GM12864 (cell line): ENCODE measurements at places on chromosomes 4 and X.
A peak's percentile ranks its signal among the peaks of the same experiment; 100 is the strongest.

GRCh38 chrX:116357329-116357728, 79.1 kb upstream of the SLC6A14 start:
- DNase-seq, result no peak

DNA sequence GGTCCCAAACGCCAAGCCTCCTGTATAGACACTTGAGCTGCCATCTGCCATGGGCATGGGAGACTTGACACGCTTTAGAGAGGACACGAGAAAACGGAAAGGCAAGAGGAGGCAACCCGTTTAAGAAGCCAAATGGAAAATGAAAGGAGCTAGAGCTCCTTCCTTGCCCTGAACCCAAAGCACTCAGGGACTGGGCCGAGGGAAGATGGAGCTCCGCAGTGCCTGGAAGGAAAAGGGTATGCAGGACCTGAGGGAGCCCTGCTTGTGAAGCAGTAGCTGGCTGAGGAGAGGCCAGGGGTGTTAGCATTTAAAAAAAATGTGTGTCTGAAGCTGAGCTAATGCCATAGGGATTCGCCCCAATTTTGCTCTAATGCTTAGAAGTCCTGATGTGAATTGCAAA, 15.1 kb downstream of the MCF2 start:
- no peak for DNase-seq

DNA sequence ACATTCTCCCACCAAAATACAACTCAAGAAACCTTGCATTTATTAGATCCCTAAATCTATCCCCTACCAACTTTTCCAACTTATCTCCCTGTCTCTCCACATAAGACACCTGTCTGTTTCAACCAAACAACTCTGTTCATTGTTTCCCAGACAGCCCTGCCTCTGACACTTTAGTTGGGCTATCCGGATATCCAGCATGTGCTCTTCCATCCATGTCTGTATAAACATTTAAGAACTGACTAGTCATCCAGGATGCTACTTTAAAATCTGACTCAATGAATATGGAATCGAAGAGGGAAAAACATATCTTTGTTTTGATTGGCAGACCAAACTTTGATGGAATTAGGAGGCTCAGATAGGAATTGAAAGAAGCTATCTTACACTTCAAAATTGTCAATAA, 143.2 kb upstream of the DCAF8L1 start:
- DNase-seq, result no peak

DNA sequence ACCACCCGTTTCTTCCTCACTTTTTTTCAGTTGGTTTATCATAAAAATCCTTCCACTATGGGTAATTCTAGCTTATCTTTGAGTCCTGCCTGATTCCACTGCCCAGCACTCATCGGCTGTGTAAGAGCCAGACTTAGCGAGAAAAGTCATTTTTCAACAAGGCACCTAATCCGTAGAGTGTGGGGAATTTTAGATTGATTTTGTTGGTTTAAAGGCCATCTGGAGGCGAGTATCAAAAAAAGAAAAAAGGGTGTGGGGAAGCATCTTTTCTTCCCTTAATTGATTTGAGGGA, 134.4 kb downstream of the TET2 start:
- no peak for DNase-seq

DNA sequence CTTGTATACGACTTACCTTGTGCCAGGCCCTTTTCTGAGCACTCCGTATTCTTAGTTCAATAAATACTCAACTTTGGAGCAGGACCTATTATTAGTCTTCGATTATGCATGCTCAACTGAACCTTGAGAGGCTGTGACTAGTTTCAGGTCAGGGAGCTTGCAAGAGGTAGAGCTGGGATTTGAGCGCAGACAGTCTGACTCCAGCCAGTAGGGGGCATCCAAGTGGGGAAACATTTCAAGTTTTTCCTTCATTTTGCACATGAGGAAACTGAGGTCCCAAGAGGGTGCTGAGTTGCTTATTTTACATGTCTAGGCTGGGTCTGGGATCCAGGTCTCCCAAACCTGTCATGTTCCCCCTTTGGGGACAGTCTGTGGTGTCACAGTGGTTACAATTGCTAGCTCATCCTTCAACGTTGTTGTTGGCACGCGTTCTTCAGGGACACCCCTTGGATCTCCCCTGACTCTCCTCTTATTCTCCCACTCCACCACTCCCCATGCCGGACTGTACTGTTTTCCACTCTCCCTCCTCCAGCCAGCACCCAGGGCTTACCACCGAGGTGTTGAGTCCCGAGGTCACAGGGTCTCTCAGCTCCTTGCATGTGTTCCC, 6.7 kb upstream of the PRICKLE3 start:
- DNase-seq, result no peak

DNA sequence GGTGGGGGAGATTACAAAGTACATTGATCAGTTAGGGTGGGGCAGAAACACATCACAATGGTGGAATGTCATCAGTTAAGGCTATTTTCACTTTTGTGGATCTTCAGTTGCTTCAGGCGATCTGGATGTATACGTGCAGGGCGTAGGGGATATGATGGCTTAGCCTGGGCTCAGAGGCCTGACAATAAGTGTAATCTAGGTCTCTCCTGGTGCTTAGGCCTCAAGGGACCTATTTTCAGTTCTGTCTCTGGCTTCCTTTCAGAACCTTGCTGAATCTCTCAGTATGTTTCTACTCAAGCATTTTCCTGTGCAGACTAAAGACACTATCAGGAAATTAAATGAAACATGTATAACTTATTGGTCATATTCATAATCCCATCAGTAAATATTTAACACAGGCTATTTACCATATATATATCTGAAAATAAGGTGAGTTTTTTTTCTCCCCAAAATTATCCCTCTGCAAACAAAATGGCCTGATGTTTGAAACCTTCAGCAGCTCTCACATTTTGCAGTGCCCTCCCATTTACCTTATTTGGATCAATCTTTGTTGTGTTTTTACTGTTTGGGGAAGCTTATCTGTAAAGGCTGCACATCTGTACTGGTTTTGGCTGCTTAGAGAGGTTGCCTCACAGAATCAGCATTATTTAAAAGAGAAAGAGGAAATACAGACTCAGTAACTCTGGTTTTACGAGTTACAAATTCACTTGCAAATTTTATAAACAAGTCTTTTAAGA, 2.3 kb upstream of the ZCCHC4 start:
- DNase-seq, result peak; percentile 70

GRCh38 chr4:26987191-26987590, 126.5 kb downstream of the STIM2 start:
- no peak for DNase-seq

- DNase-seq, result no peak
These were observed 281.4 kb downstream of the LDB2 start for GRCh38 chr4:16617011-16617410.

DNA sequence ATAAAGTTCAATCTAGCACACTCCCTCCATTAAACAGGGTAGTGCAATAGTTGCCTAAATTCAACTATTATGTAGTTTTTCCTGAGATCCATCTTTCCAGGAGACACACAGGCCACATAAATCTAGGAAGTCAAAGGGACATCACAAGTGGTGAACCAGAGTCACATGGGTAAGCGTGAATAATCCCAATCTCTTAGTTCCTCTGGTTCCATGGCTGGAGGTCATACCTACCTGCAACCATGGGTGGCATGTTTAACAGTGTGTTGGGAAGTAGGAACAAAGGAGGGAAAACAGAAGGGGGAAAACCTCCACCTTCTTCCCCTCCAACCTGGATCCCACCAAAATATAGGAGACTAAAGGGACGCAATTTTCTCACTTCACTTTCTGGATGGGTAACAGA, 2651.6 kb downstream of the ARAP2 start:
- DNase-seq, result no peak

GRCh38 chrX:22922961-22923360, 76.8 kb upstream of the DDX53 start:
- no peak for DNase-seq

GRCh38 chr4:66430856-66431255, 760.6 kb upstream of the EPHA5 start:
- no peak for DNase-seq

DNA sequence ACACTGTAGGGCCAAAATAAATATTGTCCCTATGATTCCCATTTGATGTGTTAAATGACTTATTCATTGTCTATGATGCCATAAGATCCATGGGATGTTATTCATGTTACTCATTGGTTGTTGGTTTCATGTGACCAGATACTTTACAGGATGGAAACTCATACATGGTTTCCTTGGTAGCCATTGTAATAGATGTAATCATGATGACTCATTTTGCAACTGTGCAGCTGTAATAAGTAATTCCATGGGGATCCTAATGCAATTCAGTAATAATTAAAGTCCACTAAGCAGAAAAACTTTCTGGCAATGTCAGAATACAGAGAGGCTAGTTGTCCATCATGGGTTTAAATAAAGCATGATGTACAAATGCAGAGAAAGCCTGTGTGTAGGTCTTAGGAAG, 389.7 kb upstream of the NR3C2 start:
- no peak for DNase-seq

- DNase-seq, result no peak
These were observed 791 bp downstream of the GUCY1B1 start for GRCh38 chr4:155759372-155760252.

DNA sequence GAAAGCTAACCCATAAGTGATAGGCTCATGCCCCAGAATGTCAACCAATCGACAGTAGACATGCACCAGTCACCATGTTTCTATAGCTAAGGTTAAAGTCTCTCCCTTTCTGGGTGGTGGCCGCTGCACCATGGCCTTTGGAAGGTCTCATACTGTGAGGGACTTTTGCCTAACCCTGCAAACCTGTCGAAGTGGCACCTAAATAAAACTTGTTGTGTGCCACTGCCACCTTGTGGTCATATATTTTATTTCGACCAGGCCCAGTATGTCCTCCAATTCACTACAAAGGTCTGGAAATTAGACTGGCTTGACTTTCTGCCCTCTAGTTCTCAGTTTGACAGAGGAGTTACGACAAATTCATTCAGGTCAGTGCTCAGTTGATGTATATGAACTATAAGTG, 163.1 kb downstream of the SMARCA1 start:
- no peak for DNase-seq

DNA sequence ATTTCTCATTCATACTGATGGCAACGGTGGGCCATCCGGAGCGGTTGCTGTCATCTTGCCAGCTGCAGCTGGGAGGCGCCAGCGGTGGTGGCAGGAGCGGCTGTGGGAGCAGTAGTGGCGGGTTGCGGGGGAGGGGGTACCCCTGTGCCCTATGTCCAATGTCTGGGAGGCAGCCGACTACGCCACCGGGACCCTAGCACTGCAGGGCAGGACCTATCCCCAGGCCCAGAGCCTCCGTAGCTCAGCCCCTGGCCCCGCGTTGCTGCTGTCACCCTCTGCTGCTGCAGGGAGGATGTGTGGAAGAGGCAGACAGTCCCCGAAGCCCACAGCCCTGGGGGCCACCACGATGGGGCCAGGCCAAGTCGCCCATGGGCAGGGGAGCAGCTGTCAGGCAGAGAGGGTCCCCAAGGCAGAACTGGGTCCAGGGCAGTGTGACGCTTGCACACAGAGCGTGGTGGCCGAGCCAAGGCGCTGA, 10.0 kb upstream of the SPP1 start:
- no peak for DNase-seq

- no peak for DNase-seq
These were observed 11.7 kb downstream of the MMRN1 start for GRCh38 chr4:89906316-89906715.

GRCh38 chr4:1222938-1223690, 25.8 kb downstream of the CTBP1 start:
- DNase-seq, result no peak

GRCh38 chr4:508675-509638, 9.9 kb downstream of the PIGG start:
- DNase-seq, result no peak

- DNase-seq, result peak; percentile 21
These were observed 36.8 kb downstream of the RTL5 start for GRCh38 chrX:72094894-72095293.

DNA sequence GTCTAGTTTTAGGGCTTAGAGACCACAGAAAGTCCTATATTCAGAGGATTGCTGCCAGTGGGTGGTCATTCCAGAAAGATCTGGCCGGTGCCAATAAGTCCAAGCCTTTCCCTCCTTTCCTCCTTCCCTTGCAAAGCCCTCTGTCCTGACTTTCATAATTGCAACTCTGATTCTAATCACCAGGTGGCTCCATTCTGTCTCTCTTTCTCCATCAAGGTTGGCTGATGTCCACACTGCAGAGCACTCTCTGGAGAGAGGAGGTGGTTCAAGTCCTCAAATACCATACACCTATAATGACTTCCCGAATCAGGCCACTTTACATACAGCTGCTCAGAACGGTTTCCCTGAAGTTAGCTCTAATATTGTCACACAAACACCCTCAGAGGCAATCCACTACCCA, 22.4 kb upstream of the ARMCX4 start:
- no peak for DNase-seq

DNA sequence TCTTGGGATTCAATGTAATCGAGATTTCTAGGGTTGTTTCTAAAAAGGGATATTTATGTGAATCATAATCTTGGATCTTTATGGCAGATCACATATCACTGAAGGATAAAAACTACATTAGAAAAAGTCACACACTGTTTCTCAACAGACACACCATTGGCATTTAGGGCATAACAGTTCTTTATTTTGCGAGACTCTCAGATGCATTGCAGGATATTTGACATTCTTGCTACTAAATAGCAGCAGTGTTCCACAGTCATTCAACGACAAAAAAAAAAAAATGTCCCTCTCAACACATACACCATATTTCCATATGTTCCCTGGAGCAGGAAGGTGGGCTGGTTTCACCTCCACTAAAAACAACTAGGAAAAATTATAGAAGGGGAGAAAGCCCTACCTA, 243.4 kb upstream of the PCDH18 start:
- no peak for DNase-seq
